ENCODE measurements at places on chromosomes 12 and 14.

DNA sequence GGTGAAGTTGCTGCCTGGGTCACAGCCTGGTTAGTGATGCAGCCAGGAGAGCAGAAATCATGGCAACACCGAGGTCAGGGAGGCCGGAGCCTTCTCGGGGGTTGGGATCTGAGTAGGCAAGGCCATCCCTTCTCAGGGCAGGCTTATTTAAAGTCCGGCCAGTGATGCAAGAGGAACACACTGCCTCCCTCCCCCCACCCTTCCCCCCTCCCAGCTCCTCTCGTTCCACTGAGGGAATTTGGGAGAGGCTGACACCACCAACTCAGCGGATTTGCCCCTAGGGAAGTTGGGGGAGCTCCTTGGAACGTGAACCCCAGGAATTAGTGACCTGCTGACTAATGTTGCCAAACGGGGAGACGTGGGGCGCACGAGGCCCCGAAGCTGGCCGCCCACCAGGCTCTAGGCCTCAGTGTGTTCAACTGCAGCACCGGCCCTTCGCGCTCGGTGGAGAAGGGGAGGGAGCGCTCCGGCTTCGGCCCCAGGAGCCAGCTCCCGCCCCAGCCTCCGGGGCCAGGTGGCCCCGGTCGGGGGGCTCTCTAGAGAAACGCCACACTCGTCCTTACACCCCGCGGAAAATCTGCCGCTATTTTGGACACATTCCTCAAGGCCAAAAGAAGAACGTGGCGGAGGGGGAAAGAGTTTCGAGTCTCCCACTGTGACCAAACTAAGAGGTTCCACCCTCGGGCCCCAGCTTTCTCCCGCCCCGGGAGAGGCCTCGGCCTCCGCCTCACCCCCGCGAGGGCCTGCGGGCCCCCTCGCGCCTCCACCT lies 1.6 kb downstream of the CTDSP2 start:
- DNase-seq = peak; percentile 14

- no peak for DNase-seq
Observed at GRCh38 chr12:76637807-76638206, 78.2 kb upstream of the OSBPL8 start.

DNA sequence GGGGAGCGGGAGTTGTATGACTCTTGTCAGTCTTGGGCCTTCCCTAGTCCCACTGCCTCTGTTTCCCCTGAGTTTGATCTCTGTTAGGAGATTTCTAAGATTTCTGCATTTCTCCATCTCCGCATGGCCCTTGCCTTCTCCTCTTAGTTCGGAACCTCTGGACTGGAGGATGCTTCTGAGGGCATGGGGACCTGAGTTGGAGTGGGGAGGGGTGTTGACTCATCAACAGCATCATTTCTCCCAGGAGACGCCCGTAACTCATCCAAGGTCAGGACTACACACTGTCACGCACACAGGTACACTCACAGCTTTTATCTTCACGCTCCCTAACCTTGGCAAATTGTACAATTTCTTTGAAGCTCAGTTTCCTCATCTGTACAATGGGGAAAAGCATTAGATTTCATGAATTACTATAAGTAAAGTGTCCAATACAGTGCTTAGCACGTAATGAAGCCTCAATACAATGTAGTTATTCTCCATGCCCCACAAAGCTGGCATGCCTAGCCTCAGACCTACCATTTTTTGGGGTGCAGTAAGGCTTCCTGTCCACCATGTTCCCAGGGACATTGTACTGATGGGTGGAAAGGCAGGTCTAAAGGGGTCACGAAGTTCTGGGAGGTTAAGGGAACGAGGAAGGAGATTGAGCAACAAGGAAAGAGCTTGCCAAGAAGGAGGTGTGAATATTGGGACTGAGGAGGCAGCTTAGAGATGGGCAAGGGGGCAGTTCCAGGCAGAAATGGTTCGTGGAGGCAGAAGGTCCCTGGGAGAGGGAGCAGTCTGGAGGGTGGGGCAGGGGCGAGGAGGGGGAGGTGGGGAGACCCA lies 600 bp upstream of the LAG3 start:
- DNase-seq = no peak

GRCh38 chr12:120536064-120536791 lies 2.1 kb downstream of the RNF10 start:
- no peak for DNase-seq

- no peak for DNase-seq
Observed at GRCh38 chr12:80316222-80316621, 127.8 kb upstream of the PTPRQ start.

GRCh38 chr12:1608713-1609119 lies 14.3 kb upstream of the FBXL14 start:
- no peak for DNase-seq

DNA sequence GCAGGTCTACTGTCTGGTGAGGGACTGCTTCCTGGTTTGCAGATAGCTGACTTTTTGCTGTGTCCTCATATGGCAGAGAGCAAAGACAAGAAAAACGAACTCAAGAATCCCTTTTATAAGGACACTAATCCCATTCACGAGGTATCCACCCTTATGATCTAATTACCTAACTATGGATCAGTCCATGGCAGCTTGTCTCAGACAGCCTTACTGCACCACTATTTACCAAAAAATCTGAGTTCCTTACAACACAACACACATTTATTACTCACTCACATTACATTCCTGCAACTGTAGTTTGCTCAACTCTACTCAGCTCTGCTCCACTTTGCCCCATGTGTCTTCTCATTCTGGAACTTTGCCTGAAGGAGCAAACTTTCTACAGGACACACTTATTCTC lies 10.1 kb upstream of the SLC6A15 start:
- no peak for DNase-seq

- no peak for DNase-seq
Observed at GRCh38 chr12:110935588-110935987, 15.2 kb upstream of the MYL2 start.

DNA sequence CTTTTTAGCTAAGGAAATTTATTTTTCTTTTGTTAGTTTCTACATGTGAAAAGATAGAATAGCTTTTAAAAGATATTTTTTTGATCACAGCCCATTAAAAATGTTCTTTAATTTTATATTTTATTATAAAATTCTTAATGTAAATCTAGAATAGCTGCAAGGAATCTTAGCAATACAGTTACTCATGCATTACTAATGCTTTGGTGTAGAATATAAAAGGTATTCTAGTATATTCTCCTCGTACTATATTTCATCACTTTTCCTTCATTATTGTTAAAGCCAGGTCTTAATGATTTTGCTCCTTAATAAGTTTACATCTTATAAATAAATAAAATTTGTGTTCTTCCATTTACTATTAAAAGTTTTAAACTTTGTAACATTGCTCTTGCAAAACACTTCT lies 82.6 kb downstream of the MNAT1 start:
- DNase-seq = no peak

- no peak for DNase-seq
Observed at GRCh38 chr12:85979641-85980040, 105.5 kb downstream of the NTS start.

GRCh38 chr14:70254476-70254961 lies 65.8 kb upstream of the SLC8A3 start:
- no peak for DNase-seq

GRCh38 chr14:36662543-36663403 lies 1.1 kb downstream of the PAX9 start:
- DNase-seq = no peak

DNA sequence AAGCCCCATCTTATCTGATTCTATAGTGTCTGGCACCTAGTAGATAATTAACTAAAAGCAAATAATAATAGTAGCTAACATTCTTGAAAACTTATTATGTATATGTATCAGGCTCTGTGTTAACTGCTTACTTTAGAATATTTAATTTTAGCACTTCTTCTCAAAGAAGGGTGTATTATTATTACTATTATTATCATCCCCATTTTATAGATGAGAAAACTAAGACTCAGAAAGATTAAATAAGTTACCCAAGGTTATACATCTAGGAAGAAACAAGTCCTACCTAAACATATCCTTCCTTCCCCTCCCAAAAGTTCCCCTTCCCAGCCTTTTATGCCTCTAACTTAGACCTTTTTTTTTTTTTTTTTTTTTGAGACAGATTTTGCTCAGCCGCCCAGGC lies 61.4 kb downstream of the UBR7 start:
- DNase-seq = no peak

GRCh38 chr12:85029456-85029855 lies 6.6 kb downstream of the TSPAN19 start:
- no peak for DNase-seq

- DNase-seq = no peak
Observed at GRCh38 chr12:402029-402389, 565 bp downstream of the CCDC77 start.

DNA sequence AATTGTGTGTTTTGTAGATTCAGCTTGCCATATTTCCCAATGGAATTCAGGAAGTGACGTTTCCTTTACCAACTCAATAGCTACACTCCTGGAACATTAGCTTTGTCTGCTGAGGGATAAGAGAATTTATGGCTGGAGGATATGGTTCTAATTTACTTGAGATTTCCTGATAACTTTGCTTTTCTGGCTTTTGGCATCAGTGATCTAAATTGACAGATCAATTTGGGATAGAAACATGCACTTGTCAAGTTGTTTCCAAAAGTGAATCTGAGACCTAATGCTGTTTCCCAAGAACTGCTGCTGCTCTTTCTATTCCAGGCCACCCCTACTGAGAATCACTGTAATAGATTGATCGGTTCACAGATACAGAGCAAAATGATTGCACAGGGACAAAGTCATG lies 43.2 kb downstream of the MGAT4C start:
- no peak for DNase-seq

DNA sequence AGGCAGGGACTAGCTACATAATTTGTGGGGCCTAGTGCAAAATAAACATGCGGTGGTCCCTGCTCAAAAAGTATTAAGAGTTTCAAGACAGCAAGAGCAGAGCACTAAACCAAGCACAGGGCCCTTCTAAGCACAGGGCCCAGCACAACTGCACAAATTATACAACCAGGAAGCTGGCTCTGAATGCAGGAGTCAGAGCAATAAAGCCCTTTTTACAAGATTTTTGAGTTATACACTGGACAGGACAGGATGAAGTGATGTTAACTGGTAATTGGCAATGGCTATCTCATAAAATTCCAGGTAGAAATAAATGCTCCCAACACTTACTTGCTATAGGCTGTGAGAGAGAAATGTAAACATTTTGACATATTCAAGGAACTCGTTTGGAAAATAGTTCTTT lies 86.2 kb upstream of the GPHB5 start:
- no peak for DNase-seq

GRCh38 chr12:19186722-19187661 lies 57.5 kb downstream of the PLEKHA5 start:
- DNase-seq = no peak

GRCh38 chr12:58068706-58069105 lies 127.3 kb downstream of the ATP23 start:
- DNase-seq = no peak

DNA sequence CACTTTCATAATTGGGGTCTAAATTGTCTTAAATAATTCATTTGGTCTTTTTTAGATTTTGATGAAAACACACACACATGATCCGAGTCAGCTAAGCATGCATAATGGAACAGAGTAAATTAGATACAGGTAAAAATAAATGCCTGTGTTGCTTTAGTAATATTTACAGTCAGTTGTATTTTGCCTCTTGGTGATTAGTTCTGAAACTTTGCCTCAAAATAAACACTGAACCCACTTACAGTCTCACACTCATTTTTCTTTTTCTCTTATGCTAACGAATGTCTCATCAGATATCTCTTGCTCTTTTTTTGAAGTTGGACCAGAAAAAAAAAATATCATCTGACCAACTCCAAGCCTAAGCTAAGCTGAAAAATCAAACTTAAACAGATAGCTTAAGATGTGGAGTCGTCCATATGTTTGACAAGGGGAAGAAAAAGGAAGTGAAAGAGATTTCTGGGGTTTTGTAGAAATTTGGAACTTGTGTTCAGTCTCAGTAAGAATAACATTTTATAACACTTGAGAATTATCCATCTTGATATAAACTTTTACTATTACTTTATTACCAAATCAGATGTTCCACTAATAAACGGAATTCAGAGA lies 592.5 kb downstream of the RPL10L start:
- DNase-seq = no peak

GRCh38 chr12:102406033-102406584 lies 74.3 kb downstream of the IGF1 start:
- DNase-seq = no peak

GRCh38 chr14:92465353-92466055 lies 48.1 kb upstream of the RIN3 start:
- no peak for DNase-seq

DNA sequence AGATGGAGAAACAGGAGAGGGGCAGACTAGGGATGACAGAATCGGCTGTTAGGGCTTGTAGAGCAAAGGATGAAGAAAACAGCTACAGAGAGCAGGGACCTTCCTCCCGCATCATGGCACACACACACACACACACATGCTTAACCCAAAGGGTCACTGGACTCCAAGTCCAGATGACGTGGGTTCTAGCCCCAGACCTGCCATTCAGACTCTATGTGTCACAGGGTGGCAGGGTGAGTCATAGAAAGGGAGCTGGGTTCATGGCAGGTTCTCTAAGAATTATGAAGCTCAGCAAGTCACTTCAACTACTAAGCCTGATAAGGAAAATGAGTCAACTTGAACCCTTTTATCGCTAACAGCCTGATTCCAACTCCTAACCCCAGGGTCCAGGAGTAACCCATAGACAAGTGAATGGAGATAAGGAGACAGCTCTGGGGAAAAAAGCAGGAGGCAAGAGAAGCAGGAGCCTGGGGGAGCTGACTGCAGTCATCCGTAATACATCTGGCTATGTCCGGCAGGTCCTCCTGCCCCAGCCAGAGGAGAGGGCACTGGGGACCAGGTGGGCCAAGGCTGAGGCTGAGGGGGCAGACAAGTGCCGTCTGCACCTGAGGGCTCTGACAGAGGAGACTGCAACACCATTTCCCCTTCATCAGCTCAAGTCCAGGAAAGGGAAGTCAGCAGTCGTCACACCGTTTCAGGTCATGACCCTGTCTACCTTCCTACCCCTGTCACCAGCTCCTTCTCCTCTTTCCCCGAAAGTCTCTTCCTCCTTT lies 3.6 kb upstream of the TNFRSF1A start:
- DNase-seq = no peak

DNA sequence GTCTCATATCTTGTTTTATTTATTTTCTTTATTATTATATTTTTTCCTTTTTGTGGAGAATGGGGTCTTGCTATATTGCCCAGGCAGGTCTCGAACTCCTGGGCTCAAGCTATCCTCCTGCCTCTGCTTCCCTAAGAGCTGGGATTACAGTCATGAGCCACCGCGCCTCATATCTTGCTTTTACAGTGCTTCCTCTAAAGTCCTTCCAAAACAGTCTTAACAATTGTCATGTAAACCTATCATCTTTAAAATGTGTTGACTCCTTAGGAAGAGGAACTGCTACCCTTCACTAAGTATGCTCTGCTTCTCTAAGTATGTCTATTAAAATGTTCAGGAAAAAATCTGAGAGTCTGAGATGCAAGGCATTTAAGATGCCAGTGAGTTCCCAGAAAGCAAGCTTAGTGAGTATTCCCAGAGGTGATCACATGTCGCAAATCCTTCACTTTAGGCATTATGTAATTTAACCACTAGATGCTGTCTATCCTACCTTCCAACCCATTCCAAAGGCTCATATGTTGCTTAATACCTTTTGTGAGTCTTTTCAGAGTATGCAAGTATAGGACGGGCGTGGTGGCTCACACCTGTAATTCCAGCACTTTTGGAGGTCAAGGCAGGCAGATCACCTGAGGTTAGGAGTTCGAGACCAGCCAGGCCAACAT lies 19.7 kb upstream of the FOXJ2 start:
- DNase-seq = no peak

GRCh38 chr12:54448344-54448743 lies 25.1 kb downstream of the GTSF1 start:
- no peak for DNase-seq
